ENCODE measurements at places on chromosomes 12 and 14.

- peak; percentile 8 for DNase-seq
Observed at GRCh38 chr12:13390381-13390861, 193.9 kb downstream of the EMP1 start.

GRCh38 chr12:130818635-130819576 lies 20.1 kb downstream of the STX2 start:
- DNase-seq = peak; percentile 80

- DNase-seq = no peak
Observed at GRCh38 chr14:76083796-76084765, 67.6 kb upstream of the GPATCH2L start.

DNA sequence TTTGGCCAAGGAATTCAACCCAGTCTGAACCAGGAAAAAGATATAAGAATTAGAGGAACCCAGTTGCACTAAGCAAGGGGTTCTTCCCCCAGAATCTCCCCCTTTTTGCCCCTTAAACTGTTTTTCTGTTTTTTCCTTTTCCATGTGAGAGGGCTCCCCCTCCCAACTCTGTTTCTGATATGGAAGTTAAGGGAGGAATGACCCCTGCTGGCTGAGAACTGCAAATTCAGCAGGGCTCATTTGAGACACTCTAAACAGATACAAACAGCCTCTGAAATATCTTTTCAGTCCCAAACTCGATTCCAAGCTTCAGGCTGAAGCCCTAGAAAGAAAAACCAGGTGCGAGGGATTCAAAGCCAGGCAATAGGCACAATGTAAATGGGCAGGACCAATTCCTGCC lies 132.7 kb downstream of the SLC41A2 start:
- no peak for DNase-seq

DNA sequence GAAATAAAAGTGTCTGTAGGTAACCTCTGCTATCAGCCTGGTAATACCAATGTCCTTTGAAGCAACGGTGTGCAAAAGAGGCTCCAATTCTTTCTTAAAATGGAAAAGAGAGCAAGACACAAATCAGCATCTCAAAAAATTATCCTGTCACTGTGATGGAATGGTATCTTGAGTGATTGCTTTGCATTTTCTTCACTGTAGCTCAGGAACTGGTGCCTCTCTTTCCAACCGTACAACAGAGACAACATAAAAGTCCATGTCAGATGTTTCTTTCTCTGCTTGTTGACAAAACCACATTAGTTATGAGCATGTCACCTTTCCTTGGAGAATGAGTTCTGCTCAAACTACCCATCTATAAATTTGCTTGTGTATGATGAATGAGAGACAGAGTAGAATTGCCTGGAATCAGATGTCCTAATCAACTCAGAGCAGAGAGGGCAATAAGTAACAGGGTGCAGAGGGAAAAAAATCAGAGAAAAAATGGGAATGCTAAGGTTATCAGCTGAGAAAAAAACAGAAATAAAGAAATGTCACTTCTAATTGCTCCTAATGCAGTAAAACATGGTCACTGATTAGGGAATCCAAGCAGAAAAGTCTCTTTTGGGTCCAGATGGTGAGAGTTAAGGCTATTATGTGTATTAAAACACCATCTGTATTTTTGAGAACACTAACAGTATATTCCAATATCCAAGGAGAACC lies 465.0 kb upstream of the ATP2B1 start:
- DNase-seq = no peak

DNA sequence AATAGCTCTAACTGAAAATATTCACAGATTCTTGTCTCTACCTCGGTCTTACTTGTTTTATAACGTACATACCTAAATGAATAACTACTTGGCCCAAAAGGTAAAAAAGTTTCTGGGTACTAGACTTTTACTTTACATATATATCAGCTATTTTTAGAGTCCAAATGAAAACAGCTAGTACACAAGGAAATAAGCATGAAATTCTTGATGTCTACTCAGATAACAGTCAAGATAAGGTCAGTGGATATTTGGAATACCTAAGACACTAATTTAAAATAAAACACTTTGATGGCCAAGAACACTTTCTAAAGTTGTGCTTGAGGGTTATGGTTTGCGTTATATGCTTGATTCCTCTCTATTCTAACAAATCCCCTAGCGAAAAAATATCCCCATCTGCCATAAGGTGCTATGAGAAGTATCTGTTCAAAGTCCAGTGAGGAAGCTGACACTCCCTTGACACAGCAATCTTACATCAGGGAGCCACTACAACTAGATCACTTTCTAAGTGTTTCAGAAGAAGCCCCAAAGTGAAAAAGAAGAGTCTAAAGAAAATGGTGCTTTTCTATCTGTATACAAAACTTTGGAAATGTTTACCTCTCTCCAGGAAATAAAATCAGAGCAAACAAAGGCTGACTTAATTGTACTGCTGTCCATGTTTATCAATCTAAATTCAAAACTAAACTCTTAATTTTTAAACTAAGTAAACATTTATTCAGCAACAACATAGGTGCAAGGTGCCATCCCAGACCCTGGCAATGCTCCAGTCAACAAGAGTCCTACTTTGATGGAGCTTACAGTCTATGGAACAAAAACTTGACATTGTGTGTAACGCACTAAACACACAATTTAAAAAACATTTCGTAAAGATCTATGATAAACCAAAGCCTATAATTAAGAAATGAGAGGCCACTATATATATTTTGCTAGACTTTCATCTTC lies 11.7 kb downstream of the PTPN21 start:
- no peak for DNase-seq

DNA sequence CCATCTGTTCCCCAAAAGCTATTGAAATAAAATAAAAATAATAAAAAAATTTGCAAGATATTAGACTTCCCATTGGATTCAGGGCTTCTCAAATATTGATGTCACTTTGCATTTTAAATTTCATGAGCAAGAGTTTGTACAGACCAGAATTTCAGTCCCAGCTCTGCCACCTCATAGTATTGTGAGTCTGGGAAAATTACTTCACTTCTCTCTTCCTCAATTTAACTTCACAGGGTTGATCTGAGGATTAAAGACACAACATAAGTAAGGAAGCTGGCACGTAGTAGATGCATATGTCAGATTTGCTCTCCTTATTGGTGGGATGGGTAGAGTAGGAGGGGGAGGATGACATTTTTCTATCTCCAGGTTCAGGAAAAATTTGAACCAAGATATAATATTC lies 32.8 kb downstream of the COX8C start:
- DNase-seq = no peak

GRCh38 chr12:77364400-77364799 lies 299.0 kb upstream of the E2F7 start:
- no peak for DNase-seq

DNA sequence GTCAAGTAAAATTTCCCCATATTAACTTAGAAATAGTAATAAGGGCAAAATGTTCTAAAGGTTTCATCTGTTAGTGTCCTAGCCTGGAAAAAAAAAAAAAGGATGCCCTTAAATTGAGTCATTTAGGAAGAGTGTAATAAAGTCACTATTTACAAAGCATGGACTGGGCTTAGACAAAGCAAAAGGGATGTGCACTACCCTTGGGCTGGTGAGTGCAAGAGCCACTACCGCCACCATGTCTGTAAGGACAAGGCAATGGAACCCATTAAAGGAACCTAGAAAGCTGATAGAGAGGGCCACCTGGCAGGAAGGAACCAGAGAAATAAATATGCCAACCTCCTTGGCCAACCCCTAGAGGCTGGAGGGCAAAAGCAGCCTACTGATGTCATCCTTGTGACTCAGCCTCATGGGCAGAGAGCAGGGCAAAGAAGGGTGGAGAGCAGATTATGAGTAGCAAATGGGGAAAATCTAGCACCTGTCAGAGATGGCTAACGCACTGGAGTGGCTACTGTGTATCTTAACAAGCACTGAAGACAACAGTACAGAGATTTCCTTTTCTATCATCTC lies 59.5 kb upstream of the FUT8 start:
- no peak for DNase-seq

DNA sequence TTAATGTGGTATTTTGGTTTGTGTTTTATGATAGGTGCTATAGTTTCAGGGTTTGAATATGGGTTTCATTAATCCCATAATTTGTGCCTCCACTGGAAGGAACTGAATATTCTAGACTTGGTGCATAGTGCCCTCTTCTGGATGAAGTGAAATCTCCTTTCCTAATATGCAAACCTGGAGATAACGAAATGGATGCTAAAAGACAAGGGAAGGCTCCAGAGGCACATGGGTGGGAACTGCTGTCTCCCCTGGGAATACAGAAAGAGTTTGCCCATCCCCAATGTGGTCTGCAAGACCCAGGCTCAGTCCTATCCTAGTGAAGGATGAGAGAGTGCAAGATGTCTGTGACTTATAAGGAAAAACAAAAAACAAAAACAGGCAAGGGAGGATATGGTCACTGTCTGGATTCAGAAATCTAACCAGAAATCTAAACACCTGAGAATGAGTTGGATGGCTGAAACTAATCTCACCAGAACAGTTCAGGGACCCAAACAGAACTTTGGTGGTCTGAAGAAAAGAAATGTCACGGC lies 142.3 kb upstream of the TMPO start:
- no peak for DNase-seq

DNA sequence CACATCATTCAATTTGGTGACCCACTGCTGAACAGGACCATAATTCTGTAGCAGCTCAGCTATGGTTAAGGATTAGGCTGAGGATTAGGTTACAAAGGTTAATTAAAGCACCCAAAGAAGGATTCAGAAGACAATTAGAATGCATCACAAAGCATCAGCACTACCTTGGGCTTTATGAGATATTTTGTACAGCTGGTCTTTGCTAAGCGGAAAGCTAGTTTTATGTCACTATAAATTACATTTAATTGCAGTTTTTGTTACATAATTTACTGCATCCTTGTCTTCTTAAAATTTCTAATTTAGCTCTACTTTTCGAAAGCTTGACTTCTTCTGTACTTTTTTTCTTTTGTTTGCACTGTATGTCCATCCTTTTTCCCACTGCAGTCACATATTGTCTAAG lies 711.5 kb downstream of the RPS29 start:
- no peak for DNase-seq

DNA sequence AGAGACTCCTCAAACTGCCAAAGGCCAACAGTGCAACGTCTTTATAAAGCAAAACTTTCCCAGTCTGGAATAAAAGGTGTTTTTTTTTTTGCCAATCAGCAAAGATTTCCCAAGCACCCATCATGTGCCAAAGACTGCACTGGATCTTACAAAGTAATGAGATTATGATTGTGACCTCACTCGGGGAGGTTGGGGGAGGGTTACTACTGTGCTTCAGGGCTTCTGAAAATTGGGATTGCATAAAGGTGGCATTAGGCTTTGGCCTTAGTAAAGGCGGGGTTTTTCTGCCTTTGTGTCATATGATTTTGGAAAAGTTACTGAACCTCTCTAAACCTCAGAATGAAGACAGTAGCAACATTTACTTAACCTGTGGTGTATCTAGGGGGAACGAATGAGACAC lies 233.8 kb downstream of the DACT1 start:
- DNase-seq = no peak

DNA sequence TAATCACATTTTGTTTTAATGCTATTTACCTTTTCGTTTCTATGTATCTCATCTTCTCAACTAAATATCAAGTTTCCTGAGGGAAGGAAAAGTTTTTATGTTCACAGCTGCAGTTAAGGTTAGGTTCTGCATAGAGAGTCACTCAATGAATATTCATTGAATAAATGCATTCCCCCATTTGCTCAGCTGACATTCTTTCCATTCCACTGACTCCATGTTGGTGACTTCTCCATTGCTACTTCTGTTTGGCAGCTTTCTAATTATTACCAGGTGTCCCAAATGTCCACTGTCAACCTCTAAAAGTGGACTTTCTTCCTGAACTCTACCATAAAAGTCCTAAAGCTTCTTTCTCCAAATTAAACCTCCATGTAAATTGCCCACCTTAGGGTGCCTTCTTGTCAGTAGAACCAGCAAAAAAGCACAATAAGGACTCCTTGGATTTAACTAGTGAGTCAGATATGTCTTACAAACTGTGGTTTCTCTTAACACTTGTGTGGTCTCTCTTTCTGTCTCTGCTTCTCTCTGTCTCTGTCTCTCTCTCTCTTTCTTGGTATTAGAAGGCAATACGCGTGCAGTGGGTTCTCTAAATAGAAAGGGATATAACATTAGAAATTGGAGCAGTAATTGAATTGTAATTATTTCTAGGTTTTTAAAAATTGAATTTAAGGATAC lies 85.9 kb downstream of the TMEM117 start:
- DNase-seq = no peak

DNA sequence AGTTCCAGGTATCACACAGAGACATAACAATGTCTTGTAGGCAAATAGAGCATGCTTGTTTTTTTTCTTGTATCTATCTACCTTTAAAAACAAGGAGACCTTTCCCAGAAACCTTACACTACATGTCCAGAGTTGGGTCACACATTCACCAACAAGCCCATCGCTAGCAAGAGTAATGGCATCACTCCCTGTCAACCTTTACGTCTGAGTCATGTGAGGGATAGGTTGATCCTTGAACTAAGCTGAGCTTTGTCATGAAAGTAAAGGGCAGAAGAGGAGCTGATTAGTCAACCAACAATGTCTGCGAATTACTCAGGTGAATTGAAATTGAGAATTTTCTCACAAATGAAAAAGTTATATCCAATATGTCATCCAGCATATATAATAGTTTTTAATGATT lies 219.4 kb downstream of the CNTN1 start:
- no peak for DNase-seq

DNA sequence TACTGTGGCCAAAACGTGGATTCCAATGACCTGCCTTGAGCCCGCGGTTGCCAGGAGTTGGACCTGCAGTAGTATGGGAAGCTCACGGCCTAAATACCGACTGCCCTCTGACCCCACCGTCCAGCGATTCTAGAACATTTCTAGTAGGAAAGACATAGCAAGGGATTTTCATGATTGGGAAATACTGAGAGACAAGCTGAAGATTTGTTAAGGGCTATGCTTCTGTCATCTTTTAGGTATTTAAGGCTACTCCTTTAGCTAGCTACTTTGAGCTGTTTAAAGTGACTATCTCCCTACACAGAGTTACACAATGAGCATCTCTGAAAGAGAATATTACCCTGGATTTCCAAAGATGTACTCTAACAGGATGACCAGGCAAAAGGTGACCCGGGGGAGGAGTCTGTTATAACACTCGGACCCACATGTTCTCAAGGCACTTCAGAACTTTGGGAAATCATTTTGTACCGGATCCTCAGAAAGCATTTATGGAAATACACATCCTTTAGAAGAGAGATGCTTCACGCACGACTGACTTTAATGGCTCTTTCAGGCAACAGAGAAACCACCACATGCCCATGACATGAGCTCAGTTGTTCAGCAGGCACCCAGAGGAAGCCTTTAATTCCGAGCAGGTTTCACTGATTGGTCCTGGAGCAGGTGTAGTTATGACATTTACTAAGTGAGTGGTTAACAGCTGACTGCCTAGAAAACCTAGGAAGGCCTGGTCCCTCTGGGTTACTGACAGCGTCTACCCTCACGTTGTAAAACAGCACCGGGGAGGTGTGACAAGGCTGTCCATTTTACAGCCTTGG lies 4.2 kb downstream of the BAG5 start:
- DNase-seq = no peak

- no peak for DNase-seq
Observed at GRCh38 chr12:28065889-28066630, 93.5 kb upstream of the PTHLH start.
